ENCODE measurements at places on chromosomes 4 and X. TPM values are rescaled to one million over a fixed set of nuclear protein-coding genes. Genes with fewer than 3 reads are reported as not detected.

- DNase-seq, result no peak
Observed at GRCh38 chr4:81457345-81457744, 14.4 kb downstream of the RASGEF1B start.

GRCh38 chr4:156676116-156676851, 295.3 kb downstream of the PDGFC start:
- DNase-seq, result no peak

GRCh38 chr4:87567191-87567590, 38.0 kb upstream of the SPARCL1 start:
- DNase-seq, result no peak

GRCh38 chr4:182215148-182215547, 28.1 kb upstream of the TENM3 start:
- no peak for DNase-seq

DNA sequence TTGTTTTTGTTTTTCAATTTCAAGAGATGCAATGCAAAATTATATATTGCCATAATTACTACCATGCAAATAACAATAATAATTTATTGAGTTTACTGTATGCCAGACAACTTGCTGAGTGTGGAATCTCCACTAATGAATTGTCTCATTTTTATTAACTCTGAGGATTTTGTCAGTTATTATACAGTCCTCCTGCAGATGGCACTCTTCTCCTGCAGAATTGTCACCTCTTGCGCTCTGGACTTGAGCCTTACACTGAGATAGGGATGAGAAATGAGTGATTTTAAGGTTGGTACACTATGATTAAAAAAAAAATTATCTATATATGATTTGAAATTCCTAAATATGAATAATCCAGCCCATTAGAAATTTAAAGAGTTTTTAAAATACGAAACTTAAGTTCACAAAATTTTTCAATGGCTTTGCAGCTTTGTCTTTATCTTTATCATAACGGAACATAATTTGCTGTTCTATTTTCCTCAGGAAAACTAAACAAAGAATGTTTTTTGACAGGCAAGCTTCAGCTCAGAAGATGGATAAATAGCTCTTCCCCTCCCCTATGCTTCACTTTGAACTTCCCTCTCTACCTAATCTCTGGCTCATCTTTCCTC, 12.7 kb upstream of the PAQR3 start:
- no peak for DNase-seq

DNA sequence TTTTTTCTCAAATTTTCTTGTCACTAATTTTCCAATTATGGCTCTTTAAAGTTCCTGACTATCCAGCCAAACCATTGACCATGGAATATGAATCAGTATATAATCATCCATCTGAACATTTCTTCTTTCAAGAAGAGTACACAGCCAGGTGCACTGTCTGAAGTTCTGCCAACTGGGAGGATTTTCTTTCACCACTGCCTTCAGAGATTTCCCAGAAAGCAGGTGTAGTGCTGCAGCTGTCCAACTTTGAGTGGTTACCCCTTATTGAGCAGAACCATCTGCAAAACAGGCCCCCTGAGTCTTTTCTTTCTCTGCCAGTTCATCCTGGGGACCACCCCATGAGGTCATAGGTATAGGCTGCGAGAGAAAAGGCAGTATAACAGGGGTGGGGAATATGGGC, 1213.2 kb downstream of the RAPGEF2 start:
- DNase-seq, result no peak

GRCh38 chr4:77104791-77105540, 29.2 kb upstream of the CCNI start:
- DNase-seq, result peak; percentile 10

DNA sequence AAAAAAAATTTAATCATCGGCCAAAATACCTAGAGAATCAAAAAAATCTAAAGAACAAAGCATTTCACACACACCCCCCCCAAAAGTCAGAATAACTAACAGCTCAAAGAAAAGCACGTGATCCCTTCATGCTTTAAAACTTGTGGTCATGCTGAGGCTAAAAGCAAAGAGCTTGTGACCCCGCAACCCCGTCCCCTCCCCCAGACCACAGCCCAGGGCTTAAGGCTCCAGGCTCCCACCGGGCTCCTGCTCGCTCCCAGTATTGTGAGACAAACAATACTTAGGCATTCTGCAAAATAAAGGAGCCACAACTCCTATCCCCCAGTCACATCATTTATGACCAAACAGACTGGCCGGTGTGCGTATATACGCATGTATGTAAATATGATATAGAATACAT, 62.1 kb upstream of the CCDC160 start:
- DNase-seq, result no peak

DNA sequence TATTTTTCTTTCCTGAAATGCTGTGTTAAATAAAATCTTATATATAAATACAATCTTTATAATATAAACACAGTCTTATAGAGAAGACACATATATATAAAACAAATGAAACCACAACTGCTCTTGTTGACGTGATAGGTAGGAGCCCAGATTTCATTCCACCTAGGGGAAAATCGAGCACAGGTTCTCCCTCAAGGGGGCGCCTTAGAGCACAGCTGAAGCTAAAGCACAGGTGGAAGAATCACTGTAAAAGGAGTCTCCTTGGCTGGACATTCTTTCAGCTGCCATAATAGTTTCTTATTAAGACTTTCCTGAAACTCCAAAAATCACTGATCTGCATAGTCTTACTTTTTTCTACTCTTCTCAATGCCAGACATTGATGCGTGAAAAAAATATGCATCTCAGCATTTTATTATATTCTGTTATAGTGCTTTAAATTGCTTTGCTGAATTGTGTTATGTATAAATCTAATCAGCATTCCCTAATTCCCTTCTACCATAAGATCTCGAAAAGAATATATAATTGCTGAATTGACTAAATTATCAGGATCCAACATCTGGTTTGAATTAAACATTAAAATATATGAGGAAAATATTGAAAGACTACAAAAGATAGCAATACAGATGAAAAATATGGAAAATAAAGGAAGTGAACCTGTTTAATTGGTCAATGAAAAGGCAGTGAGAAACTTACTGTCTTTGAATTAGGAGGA, 25.5 kb upstream of the RXFP1 start:
- peak; percentile 26 for DNase-seq

GRCh38 chr4:92776080-92776479, 472.3 kb downstream of the GRID2 start:
- no peak for DNase-seq

GRCh38 chr4:177611974-177612664, 169.9 kb upstream of the AGA start:
- no peak for DNase-seq

DNA sequence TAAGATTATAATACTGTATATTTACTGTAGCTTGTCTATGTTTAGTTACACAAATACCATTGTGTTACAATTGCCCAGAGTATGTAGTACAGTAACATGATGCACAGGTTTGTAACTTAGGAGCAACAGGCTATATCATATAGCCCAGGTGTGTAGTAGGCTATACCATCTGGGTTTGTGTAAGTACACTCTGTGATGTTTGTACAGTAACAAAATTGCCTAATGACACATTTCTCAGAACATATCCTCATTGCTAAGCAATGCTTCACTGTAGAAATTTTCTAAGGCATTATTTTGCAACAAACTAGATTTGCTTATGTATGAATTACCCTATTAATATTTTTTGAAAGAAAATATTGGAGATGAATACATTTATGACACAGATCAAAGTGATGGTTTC, 1390.9 kb downstream of the C4orf33 start:
- DNase-seq, result no peak

- DNase-seq, result no peak
Observed at GRCh38 chr4:129218360-129218759, 122.4 kb downstream of the C4orf33 start.

GRCh38 chr4:84803116-84803515, 163.4 kb downstream of the WDFY3 start:
- DNase-seq, result no peak

DNA sequence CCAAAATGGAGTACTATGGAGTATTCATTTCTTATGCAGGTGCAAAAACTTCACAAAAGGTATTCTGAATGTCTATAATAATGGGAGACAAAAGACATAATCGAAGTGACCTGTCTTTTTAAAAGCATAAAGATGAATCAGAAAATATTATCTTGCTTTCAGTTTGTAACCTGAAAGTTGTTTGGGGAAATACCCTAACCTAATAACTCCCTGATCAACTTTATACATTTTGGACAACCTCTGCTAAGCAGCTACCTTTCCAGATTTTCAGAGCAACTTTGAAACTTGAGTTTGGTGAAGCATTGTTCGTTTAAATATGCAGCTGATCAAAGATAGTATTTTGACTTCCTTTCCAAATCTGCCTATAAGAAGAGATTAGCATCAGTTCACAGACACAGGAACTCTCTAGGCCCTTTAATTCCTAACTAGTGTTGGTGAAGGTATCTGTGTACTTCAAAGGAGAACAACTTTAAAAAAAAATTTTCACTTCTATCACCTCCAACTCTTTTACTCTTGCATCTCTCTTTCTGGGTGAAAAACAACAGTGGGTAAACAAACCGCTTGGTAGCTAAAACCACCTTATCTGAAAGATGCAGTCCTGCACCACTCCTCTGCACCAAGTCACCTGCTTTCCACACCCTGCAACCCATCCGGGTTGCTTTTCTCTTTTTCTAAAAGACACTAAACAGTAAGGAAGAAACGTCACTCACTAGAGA, 26.5 kb downstream of the CD40LG start:
- DNase-seq, result no peak

- no peak for DNase-seq
Observed at GRCh38 chr4:38775326-38775725, 7.5 kb downstream of the TLR10 start.

DNA sequence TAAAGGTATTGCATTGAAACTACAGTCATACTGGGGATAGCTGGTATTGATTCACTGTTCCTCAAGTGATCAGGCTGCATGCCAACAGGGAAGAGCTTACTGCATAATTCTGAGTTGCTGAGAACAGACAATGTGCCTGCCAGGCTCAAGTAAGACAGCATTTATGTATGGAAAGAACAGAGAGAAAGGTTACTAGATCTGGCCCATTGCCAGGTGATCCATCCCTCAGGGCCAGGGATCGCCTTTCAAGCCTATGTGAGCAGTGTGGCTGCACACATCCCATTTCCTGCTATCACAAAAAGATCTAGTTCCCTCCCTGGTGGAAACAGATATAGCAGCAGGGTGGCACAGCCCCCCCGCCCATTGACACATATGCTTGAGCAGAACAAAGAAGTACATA, 254.0 kb downstream of the TMA16 start:
- DNase-seq, result no peak

- DNase-seq, result no peak
Observed at GRCh38 chr4:102815981-102816380, 11.4 kb downstream of the UBE2D3 start.

DNA sequence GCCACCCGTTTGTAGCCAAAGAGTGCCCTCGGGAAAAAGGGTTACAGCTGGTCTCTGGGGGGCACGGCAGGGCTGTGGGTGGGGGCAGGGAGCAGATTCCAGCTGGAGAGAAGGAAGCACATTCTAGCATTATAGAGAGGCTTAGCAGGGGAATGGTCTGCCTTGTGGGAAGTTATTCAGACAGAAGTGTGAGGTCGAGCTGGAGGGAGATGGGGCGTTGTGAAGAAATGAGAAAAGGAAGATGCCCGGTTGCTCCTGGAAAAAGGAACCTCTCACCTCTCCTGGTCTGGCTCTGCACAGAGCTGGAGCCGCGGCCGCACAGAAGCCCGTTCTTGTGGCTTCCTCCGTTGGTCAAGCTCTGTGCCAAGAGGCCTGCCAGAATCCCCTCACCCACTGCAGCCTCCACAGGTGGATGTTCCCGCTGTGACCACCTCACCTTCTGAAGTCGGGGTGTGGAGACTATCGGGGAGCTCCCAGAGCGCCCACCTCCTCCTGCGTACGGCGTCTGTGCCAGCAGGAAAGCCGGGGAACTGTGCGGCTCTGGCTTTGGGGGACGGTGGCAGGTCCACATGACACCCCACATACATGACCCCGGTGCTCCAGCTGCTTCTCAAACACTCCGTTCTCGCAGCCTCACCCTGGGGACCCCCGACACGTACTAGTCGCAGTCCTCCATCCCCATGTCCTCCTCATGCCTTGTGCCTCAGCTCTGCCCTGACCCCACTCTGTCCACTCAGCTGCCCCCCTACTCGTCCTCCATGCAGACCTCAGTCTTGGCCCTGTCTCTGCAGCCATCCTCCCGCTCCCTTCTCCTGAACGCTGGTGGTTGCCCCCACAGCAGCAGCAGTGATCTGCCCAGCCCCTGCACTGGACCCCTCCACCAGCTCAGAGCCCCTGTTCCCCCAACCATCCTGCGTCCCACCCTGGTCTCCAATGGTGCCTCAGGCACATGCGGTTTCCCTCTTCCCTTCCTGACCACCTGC, 52.2 kb upstream of the HGFAC start:
- DNase-seq, result no peak

GRCh38 chr4:75822416-75822815, 79.8 kb downstream of the PPEF2 start:
- no peak for DNase-seq

DNA sequence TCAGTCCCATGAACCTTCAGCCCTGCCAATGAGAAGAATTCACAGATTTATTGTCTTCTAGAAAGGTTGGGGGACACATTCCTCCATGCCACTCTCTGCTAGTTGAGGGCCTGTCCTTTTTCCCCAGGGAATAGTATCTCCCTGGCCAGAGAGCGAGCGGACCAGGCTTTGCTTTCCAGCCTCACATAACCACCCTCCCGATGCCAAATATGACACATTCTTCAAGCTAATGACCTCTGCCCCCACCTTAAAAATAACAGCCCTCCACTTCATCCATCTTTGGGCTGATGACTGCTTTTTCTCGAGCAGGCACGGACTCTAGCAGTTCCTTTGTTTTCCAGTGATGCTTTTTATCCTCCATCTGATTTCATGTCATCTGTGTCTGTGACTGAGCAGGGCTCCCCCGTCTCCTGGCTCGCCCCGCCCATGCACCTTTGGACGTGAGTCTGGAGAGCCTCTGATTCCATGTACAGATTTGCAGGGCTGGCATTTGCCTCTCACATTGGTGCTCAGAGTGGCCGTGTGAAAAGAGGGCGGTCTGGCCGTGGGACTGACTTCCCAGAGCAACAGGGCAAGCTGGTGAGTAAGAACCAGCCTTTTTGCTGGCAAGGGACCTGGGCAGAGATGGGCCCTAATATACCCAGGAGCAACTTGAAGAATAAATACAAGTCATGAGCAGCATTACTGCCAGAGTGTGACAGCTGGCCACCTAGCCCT, 279.8 kb downstream of the BCOR start:
- no peak for DNase-seq

GRCh38 chr4:71415491-71415890, 76.7 kb downstream of the SLC4A4 start:
- DNase-seq, result no peak

DNA sequence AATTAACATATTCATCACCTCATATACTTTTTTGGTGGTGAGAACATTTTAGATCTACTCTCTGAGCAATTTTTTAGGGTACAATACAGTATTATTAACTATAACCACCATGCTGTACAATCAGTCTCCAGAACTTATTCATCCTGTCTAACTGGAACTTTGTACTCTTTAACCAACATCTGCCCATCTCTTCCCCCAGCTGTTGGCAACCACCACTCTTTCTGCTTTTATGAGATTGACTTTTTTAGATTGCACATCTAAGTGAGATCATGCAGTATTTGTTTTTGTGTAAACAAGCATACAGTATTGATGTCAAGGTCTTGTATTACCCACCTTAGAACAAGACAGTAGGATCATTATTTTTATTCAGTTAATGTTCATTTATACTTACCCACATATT, 516.8 kb downstream of the RPA4 start:
- DNase-seq, result no peak

FAM241A gene
- 0.22 TPM for total RNA-seq

GLRA2 gene
- total RNA-seq, result not detected

ADGRG2 gene
- total RNA-seq, result 0.81 TPM

CDS1 gene
- 21.6 TPM for total RNA-seq

ANXA3 gene
- total RNA-seq, result 123 TPM

TNMD gene
- total RNA-seq, result not detected

DAPP1 gene
- not detected for total RNA-seq

SAGE1 gene
- total RNA-seq, result not detected

LRCH2 gene
- total RNA-seq, result 16.9 TPM

CXCL5 gene
- total RNA-seq, result 0.58 TPM

GAB1 gene
- 33.5 TPM for total RNA-seq
